ENCODE measurements at places on chromosomes 16 and 17.

DNA sequence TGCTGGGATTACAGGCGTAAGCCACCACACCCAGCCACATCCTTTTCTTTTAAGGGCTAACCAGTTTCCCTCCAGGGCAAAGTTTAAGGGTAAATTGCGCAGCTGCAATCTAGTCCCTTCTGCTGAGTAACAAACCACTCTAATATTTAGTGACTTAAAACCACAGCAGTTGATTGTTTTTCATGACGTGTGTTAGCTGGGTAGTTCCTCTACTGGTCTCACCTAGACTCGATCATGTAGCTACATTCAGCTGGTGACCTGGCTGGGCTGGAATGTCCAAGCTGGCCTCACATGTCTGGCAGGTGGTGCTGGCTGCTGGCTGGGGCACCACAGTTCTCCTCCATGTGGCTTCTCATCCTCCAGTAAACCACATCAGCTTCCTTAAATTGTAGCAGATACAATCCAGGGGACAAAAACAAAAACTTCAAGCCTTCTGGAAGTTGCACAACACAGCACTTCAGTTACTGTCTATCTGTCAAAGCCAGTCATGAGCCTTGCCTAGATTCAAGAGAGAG is 75.5 kb downstream of the GPRC5B start:
- DNase-seq, result no peak

- no peak for DNase-seq
Measured at GRCh38 chr17:40456396-40456951, 13.2 kb downstream of the IGFBP4 start.

DNA sequence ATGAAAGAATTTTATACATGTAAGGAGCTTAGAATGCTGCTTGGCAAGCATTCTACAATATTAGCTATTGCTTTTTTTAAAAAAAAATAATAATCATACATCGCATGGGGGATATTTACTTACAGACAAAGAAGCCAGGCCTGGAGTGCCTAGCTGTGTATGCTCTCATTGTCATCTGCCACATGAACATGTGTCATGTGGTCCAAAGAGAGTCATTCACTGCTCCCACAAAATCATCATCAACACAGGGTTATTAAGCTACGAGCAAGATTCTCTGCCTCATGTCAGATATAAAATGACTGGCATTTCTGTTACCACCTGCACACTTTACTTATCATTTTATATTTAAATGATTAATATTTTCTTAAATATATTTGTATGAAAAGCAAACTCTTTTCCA is 1.9 kb upstream of the MT1E start:
- DNase-seq, result no peak

DNA sequence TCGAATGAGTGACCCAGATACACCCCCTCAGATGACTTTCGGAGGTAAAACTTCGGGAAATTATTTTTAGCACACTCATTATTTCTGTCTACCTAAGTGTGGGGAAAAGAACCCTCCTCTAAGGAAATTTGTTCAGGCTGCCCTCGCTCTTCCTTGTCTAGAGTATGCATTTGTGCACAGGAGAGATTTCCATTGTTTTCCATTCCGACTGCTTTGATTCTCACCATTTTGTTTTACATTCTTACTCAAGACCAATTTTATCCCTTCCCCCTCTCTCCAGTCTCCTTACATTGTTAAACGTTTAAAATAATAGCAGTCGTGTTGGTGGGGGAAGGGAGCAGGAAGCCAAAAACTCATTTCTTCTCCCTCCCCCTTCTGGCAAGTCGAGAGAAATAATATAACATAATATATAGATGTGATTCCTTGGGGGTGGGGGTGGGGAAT is 1.5 kb upstream of the CHD3 start:
- no peak for DNase-seq

GRCh38 chr17:352421-353212 is at the start of gene RPH3AL:
TSS of gene RPH3AL (minus strand) at chr17:352807. CDS start at chr17:327543, 25,264 bp downstream.
- DNase-seq, result no peak

DNA sequence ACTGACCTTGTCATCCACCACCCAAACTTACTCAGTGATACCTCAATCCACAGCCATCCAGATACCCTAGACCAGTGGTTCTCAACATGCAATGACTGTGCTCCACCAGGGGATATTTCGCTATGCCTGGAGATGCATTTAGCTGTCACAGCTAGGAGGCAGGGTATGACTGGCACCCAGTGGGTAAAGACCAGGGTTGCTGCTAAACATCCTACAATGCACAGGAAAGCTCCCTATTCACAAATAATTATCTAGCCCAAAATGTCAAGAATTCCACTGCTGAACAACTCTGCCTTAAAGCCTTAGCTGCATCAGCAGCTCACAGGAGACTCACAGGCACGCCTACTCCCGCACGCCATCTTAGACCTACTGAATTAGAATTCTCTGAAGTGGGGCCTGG is 212.6 kb downstream of the GRIN2A start:
- no peak for DNase-seq

- DNase-seq, result no peak
Measured at GRCh38 chr17:8496081-8496480, 60.4 kb downstream of the NDEL1 start.

DNA sequence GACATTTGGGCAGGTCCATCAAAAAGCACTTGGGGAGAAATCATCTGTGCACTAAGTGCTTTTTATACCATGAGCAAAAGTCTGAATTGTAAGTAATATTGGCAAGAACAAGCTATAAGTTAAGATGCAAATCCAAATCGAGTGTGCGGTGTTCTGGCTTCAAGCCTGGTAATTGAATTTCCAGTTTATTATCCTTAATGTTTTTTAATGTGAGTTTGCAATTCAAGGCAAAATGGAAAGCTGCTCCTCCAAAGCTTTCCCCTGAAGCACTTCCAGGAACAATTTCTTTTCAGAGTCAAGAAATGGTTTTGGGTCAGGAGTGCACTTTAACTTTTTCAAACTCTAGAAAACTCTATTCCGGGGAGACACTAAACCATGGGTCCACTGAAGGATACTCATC is 445.7 kb downstream of the TOX3 start:
- DNase-seq, result no peak

DNA sequence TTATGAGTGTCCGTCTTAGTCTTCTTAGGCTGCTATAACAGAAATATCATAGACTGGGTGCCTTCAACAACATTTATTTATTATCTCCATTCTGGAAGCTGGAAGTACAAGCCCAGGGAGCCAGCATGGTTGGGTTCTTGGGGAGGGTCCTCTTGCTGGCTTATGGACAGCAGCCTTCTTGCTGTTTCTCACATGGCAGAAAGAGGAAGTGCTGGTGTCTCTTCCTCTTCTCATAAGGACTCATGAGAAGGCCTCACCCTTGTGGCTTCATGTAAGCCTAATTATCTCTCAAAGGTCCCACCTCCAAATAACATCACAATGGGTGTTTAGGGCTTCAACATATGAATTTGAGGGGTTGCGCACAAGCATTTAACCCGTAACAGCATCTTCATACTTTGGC is 207.0 kb upstream of the COX10 start:
- DNase-seq, result no peak

- DNase-seq, result no peak
Measured at GRCh38 chr16:89784406-89784805, 32.0 kb downstream of the FANCA start.

GRCh38 chr17:44309472-44309871 is 1.1 kb downstream of the RUNDC3A start:
- DNase-seq, result no peak
